Neuronal stem cell (in vitro differentiated cells): ENCODE measurements at places on chromosomes 5 and 9.

DNA sequence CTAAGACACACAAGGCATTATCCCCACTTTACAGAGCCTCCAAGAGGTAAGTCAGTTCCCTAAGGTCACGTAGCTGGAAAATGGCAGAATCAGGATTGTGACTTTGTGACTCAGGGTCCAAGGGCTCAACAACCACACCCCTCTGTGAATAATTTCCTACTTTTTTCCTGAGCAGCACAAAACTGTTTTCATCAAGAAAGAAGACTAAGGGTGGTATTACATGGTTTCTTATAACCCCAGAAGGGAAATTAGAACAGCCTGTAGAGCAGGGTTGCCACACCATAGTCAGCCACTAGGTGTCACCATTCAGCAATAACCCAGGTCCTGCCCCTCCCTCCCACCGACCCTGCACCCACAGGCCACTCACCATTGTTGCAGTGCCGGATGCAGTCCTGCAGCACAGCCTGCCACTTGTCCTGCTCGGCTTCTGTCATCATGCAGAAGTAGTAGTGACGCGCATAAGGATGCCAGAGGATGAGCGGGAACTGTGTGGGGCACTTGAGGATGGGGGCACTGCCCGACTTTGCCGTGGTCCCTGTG is 72.1 kb downstream of the LRSAM1 start:
- no peak for DNase-seq

- DNase-seq, result no peak
These were observed 3.8 kb upstream of the SYNPO start for GRCh38 chr5:150636391-150637244.

DNA sequence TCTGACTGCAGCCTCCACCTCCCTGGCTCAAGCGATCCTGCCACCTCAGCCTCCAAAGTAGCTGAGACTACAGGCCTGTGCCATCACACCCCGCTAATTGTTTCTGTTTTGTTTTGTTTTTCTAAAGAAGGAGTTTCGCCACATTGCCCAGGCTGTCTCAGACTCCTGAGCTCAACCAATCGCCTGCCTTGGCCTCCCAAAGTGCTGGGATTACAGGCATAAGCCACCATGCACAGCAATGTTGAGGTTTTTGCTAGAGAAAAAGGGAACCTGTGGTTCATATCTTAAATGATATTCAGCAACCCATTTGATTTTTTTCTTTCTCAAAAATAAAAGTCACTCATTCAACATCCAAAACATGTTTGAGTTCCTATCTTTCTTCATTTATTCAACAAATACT is 20.4 kb upstream of the DELE1 start:
- DNase-seq, result no peak

DNA sequence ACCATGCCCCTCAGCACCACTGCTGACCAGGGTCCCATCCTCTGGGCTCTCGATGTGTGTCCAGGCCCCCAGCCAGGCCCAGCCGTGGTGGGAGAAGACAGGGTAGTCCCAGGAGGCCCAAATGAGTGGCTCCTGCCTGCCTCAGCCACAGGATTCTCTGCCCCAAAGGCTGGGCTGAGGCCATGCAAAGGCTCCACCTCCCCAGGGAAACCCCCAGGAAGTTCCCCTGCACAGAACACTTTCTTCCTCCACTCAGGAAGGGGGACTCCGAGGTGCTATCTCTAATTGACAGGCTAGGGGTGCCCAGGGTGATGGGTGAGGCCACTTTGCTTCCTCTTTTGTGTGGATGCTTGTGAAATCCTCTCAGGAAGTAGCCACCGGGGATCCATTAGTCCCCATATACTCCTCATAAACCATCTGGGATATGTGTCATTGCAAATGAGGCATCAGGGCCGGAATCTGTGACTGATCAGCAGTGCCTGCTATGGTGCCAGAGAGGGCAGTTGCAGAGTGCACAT is 23.1 kb upstream of the TDRD7 start:
- DNase-seq, result no peak

- no peak for DNase-seq
These were observed 28.5 kb downstream of the MAN2A1 start for GRCh38 chr5:109718216-109718615.

DNA sequence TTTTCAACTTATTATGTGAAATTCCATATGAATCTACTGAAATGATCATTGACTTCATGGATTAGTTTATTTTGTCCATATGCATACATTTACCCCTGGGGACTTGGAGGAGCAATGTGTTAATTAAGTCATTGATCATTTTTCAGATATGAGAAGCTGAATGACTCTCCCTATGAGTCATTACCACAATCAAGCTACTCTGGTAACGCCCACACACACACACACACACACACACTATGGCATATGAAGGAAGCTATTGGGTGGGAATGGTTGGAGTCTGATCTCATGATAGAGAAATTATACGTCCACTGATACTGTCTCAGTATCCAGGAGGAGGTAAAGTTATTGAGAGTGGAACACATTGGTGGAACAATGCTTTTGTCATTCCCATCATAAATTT is 528.9 kb downstream of the AGTPBP1 start:
- no peak for DNase-seq

- peak; percentile 33 for DNase-seq
These were observed 69.3 kb downstream of the HSD17B3 start for GRCh38 chr9:96232539-96233241.

- no peak for DNase-seq
These were observed 21.0 kb upstream of the PPP2CA start for GRCh38 chr5:134246771-134247427.

GRCh38 chr5:35876922-35877321 is 20.2 kb downstream of the IL7R start:
- no peak for DNase-seq

DNA sequence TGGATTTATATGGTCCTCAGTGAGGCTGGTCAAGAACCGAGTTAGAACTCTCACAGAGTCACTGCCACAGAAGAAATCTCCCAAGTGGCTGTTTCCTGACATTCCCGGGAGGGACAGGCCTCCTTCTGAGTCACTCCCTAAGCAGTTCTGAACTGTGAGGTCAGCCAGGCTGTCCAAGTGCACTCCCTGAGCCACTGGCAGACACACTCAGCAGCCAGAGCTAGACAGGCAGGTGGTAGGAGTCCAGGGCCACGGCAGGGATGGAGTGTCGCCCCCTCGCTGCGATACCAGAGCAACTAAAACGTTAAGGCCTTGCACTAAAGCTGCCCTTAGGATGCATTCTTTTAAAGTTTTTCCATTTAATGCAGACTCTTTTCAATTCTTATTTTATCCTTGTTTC is 3.4 kb downstream of the IL4 start:
- no peak for DNase-seq

- peak; percentile 88 for DNase-seq
These were observed 90.8 kb downstream of the TLE4 start for GRCh38 chr9:79662537-79662956.

GRCh38 chr9:4805191-4805918 is 12.6 kb downstream of the RCL1 start:
- no peak for DNase-seq

DNA sequence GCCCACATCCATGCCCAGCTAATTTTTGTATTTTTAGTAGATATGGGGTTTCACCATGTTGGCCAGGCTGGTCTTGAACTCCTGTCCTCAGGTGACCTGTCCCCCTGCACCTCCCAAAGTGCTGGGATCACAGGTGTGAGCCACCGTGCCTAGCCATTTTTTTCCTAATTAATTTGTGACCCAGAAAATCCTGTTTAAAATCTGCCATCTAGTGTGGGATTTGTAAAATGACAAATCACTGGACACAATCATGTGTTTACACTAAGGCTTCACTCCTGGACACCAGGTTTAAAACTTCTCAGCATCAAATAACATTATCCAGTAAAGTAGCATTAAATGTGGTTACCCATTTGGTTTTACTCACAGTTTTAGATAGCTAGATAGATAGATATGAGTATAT is 18.6 kb upstream of the KDM4C start:
- DNase-seq, result no peak

DNA sequence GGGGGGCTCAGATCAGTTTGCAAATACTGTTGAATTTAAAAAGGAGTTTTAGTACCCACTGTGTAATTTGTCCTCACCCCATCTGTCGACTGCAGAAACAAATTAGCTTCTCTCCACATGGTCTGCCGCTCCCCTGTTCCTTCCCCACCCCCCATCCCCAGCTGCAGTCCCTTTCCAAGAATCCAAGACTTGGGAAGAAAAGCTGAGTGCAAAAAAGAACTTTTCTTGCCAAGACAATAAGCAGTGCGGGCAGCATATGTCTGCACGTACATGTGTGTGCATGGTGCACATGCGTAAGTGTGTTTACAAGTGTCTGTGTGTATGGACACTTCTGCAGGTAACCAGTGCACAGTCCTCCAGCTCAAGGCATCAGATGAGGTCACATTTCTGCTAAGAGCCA is 125.7 kb upstream of the SMIM23 start:
- no peak for DNase-seq

DNA sequence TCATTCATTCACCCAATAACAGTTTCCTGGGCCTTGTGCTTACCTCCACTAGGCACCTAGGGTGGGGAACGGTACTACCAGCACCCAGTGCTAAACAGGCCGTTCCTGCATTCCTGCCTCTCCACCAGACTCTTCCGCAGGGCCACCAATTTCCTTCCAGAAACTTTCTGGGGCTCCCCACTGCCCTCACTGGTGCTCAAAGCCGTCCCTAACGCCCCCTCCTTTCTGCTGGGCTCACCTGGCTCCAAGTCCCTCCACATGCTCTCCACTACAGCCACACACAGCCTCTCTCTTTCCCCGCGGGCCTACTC is 1.4 kb downstream of the PHF19 start:
- DNase-seq, result no peak

GRCh38 chr9:134947265-134947955 is 29.7 kb upstream of the FCN1 start:
- DNase-seq, result no peak

DNA sequence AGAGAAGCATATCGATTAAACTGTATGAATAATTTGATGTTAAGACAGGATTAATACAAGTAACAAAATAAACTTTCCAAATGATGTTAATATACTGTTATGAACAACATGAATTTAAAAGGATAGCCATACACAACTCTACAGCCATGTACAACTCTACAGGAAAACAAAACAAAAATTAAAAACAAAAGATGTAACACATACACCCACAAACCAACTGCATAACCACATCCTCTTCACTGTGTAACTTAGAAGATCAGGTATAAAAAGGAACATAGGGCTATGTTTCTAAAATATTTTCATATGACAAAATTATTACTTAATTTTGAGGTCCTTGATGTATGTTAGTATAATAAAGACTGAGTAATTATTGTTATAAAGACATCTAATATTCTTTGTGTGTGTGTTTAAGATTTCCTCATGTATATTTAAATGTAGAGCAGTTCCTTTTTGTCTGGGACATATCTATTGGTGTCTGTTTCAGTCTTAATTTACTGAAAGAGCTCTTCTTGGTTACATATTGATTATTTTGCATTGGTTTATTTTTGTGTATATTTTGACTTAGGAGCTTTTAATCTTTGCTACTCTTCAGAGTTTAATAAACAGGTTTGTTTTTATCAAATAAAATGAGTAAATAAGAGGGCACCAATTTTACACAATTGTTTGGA is 966.8 kb upstream of the CTNND2 start:
- DNase-seq, result no peak

DNA sequence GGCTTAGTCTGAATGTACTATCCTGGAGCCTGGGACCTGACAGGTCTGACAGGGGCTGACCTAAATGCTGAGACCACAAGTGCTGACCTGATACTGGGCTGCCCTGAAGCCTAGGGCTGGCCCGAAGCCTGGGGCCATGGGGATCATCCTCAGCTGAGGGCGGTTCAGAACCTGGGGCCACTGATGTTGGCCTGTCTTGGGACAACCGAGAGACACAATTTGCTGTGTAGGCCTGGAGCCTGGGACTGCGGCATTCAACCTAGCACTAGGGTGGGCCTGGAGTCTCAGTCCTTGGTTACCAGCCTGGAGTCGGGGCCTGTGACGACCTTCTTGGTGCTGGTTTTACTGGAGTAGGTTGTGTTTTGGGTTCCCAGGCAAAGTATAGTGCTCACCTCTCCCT is 46.3 kb downstream of the SRFBP1 start:
- no peak for DNase-seq

DNA sequence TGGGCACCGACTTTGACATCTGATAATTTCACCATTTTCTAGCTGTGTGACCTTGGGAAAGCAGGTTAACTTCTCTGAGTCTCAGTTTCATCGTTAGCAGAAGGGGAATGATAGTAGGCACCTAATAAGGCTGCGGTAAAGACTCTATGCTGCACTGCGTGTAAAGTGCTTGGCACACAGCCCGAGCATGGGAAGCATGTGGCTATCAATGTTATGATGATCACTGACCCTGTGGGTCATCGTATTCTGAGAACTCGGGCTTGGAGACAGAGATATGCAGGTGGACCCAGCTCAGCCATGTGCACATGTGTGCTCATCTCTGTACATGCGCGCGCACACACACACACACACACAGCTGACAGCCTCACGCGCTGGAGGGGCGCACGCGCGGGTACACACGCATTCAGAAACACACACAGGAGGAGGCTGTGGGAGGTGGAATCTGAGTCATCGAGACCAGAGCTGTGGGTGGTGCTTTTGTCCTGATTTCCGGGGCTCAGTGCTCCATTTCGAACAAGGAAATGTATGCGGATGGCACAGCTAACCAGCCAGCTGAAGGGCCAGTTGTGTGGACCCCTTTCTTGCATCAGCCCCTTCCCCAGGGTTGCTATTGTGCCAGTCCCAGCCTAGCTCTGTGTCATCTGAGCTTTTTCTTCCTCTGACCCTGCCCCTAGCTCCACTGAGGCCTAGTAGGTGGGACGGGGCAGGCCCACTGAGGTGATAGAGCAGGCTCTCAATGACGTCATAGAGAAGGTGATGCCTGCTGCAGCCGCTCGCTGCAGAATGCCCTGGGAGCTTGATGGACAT is 11.1 kb upstream of the ARAP3 start:
- DNase-seq, result no peak

DNA sequence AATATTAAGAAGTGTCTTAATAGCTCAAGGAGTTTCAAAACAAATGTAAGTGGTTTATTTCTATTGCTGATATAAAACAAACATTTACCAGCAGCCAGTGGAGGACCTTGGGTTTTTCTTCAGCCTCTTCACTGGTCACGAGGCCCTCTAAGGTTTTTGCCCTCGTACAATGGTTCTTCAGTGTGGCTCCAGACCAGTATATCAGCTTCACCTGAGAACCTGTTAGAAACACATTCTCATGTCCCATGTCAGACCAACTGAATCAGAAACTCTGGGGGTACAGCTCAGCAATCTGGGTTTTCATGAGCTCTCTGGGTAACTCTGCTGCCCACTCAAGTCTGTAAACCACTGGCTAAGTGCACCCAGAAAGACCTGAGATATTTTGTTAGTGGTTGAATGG is 12.9 kb downstream of the WWC1 start:
- no peak for DNase-seq
